ENCODE measurements at places on chromosomes 1 and 21.

DNA sequence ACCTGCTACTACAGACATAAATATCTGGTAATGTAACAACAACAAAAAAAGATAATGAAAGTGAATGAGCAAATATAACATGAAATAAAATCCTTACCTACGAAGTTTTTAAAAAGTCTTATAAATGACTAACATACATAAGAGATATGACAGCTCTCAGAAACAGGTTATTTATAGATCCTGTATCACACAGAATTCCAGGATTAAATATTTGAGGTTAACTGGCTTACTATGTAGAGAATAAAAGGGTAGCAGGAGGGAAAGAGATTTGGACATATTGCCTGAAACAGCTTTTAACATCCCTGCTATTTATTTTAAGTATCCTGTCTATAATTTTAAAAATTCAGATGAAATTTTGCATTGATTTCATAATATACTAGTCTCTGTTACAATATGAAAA is 16.3 kb downstream of the MYSM1 start:
- DNase-seq = no peak

DNA sequence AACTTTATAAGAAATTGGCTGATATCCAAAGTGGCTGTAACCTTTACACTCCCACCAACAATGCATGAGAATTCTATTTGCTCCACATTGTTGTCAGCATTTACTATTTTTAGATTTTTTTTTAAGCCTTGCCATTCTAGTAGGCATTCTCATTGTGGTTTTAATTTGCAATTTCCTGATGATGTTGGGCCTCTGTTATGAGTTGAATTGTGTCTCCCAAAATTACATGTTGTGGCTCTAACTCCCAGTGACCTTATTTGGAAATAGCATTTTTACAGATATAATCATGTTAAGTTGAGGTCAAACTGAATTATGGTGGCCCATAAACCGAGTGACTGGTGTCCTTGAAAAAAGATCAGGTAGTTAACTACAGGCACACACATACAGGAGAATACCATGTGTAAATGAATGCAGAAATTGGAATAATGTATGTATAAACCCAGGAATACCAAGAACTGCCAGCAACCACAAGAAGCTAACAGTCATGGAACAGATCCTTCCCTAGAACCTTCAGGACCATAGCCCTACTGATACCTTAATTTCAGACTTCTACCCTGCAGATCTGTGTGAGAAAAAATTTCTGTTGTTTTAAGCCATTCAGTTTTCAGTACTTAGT is 348.8 kb upstream of the DAB1 start:
- DNase-seq = no peak

- DNase-seq = no peak
Measured at GRCh38 chr1:53755874-53756273, 16.9 kb upstream of the GLIS1 start.

DNA sequence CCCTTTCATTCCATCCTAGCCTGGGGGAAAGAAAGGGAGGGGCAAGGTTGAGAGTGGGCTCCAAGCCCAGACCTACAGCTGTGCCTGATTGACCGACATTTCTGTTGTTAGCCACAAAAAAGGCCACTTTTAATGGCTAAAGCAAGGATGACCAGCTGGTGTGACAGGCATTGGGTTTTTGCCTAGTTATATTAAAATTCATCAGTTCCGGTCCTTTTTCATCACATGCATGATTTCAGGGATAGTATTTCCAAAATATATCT is 192.3 kb downstream of the ZNF326 start:
- DNase-seq = no peak

GRCh38 chr1:218294546-218294945 is 9.5 kb downstream of the RRP15 start:
- DNase-seq = peak; percentile 20

GRCh38 chr1:113271039-113271438 is 119.3 kb upstream of the MAGI3 start:
- DNase-seq = no peak

- DNase-seq = no peak
Measured at GRCh38 chr1:170230323-170230722, 84.6 kb downstream of the NTMT2 start.

DNA sequence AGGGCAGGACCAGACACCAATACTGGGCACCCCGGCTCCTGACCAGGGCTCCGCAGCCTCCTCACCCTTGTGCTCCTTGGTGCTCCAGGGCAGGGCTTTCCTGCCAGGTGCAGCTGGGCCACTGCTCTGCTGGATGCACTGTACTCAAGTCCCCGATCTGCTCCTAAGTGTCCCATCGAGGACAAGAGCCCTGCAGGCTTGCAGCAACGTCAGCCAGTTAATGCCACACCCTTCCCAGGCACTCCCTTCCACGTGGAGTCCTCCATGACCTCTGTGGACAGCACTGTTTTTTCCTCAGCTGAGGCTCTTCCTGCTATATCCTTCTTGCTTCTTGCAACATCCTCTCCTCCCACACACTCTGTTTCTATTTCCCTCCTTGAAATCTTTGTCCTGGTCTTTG is 94.0 kb upstream of the NGF start:
- DNase-seq = peak; percentile 23

GRCh38 chr1:70455291-70455690 is 44.2 kb downstream of the CTH start:
- no peak for DNase-seq

DNA sequence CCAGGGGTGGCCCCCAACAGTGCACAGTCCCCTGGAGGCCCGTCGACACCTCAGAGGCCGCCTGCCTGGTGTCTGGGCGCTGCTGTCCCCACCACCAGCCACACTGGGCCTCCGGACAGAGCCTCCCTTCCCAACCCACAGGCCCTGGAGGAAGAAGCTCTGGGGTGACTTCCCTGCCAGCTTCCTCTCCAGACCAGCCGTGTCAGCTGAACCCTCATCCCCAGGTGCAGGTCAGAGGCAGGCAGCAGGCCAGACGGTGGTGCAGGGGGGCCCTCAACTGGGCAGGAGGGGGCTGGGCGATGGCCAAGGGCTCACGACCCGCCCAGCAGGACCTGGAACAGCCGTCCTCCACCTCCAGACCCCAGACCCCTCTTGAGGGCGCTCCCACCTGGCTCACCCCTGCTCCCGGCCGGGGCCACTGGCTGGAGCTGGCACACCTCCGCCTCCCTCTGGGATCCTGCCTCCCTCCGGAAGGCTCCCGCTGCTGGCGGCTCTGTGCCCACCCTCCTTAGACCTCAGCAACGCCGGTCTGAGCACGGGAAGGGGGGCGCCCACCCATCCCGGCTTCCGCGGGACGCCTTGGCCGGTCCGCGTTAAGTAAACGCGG is 520 bp downstream of the TNFRSF18 start:
- DNase-seq = no peak

DNA sequence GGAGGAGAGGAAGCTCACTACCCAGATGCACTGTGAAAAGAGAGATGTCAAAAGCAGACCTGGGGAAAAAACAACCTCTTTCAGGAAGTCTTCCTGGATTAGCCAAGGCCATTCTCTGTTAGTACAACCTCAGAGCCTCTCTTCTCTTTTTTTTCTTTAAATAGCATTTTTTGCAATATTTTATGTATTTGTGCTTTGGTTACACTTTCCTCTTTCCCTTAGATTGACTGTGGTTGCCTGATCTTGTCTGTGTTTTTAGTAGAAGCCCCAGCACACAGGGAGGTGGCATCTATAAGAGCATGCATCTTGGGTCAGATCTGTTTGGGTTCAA is 18.8 kb downstream of the SLC26A9 start:
- no peak for DNase-seq

DNA sequence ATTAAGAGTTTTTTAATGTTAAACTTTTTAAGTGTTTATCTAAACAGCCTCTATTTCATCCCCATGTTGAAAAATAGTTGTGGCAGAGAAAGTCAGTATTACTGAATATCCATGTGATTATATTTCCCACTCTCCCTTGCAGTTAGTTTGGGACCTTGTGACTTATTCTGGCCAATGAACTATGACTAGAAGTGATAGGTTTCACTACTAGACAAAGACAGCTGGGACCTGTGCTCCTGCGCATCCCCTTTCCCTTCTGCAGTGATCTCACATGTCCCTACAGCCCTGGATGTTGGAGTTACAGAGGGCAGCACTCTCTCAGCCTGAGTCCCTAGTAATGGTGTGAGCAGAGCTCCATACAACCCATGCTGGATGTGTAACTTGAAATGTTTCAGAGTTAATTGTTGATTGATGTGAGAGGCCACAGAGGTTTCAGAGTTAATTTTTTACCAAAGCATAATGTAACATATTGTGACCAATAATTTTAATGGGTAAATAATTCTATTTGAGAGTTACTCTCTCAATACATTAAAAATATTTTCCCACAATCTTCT is 18.7 kb upstream of the SAMD13 start:
- DNase-seq = no peak

GRCh38 chr1:155043793-155044192 is 7.3 kb upstream of the ADAM15 start:
- no peak for DNase-seq

- DNase-seq = peak; percentile 74
Measured at GRCh38 chr1:78070758-78071157, 25.0 kb downstream of the GIPC2 start.

GRCh38 chr1:153397051-153397923 is 6.4 kb upstream of the S100A8 start:
- DNase-seq = no peak

DNA sequence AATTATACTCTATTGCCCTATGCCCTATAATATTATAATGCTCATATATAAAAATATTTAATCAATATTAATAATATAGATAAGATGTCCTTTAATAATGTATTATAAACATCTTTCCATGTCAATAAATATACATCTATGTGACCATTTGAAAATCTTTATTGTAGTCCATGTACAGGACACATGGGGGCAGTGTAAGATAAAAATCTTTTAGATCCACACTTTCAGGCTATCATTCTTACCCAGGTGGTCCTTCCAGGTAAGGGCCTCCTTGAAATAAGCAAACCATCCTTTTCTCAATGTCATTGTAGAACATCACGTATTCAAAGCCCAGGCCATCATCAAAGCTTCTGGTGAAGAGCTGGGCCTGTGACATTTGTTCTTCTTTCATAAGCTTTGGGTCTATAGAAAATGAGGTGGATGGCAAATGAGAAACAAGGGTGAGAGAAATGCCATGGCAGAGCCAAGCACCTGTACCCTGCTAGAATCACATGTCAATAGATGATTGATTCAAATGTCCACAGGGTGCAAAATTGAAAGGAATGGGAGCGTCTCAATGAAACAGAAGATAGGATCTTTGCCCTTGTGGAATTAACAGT is 20.2 kb downstream of the THEM4 start:
- peak; percentile 27 for DNase-seq

DNA sequence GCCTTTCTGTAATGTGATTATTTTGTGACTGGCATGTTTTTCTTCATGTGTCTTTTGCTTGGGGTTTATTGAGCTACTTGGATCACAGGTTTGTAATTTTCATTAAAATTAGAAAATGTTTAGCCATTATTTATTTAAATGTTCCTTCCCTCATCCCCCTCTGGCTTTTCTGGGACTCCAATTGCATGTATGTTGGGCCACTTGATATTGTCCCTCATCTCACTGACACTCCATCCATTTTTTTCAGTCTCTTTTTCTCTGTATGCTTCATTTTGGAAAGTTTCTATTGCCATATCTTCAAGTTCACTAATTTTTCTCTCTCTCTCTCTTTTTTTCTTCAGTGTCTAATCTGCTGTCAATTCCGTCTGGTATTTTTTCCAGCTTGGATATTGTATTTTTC is 390.1 kb downstream of the PRDM2 start:
- DNase-seq = no peak

DNA sequence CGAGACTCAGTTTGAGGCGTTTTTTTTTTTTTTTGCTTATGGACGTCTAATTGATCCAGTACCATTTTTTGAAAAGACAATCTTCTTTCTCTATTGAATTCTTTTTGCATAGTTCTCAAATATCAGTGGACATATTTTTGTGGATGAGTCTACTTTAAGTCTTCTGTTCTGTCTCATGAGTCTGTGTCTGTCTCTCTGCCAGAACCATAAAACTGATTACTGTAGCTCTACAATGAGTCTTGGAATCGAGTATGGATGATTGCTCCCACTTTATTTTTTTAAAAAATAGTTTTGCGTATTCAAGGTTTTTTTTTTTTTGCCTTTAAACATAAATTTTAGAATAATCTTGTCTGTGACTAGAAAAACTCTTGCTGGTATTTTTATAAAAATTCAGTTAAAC is 323.5 kb downstream of the ZNF326 start:
- no peak for DNase-seq

DNA sequence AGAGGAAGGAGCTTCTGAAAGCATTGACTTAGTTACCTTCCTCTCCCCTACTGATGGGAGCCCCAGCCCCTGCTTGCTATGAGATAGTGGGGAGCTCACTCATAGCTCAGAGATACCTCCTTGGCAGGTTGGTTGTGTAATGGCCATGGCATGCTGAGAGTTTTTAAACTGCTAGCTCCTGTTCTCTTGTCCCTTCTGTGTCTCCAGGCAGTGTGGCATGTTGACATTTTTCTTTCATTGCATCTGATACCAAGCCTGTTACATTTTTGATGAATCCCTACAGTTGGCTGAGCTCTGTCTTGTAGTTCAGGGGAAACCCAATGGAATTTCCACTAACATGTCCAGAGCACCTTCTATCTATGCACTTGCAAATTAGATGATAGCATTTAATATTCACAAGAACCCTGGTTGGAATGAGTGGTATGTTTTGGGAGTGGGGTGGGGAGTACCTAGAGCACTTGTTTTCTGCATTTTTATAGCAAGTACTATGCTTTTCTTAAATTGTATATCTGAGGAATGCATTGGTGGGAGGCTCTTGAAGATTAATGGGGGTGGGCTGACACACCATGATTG is 39.1 kb upstream of the EFCAB14 start:
- no peak for DNase-seq

GRCh38 chr21:45120975-45121374 is 46.6 kb downstream of the ADARB1 start:
- DNase-seq = no peak

DNA sequence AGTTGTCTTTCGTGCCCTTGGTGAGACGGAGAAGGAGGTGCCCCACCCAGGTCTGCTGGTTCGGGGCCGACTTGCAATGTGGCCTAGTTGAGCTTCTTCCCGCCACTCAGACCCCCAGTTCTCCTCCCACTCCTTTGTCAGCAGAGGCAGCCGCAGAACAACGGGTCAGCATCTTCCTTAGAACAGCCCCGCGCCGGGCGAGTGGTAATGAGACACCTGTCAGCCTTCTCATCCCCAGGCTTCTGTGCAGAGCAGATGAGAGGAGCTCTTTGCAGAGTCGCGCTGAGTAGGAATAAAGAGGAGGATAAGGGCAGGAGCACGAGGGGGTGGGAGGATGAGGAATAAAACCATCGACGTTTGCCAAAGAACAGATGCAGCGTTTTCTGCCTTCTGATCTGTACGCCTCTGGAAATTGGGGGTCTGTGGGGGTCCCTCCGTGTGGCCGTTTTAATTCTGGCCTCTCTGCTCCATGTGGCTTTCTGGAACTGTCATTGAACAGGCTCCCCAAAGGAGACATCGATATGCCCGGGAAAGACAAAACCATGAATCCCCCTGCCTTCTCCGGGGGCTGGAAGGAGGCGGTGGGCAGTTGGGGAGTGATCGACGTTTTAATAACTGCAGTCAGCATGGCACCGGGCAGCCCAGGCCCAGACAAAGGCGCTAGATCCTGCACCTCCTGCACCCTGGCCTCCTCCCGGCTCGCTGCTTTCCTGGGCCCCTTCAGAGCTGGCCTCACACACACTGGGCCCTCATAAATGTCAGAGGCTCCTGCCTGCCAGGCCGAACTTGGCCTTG is 27.5 kb upstream of the IGSF21 start:
- DNase-seq = no peak

Measured in AG08395 (cell line).